WTC11 (cell line): ENCODE measurements at places on chromosomes 3 and 15. TPM values are rescaled to one million over a fixed set of nuclear protein-coding genes. Genes with fewer than 3 reads are reported as not detected.
A peak's percentile ranks its signal among the peaks of the same experiment; 100 is the strongest.

Gene IL16
- total RNA-seq, result 0.41 to 0.61 TPM (median 0.46 TPM) in 3 replicates

Gene COL6A5
- total RNA-seq, result 0.02 to 0.05 TPM in 2 of 3 replicates, not detected in the other

Gene CHRM5
- total RNA-seq, result not detected in 3 replicates

Gene PPARG
- 0.30 to 0.79 TPM (median 0.66 TPM) in 3 replicates for total RNA-seq

Gene ZBTB11
- total RNA-seq, result 12.6 to 13.5 TPM (median 12.7 TPM) in 3 replicates

Gene DNAJA4
- total RNA-seq, result 7.8 to 10.1 TPM (median 9.8 TPM) in 3 replicates

- H3K27ac ChIP-seq, result 0 out of 2 replicates have a peak overlapping the region, but pooled peaks have one; percentile 11
- H3K4me1 ChIP-seq, result peaks cover 22% of the 10 kb centered on the region
- H3K4me3 ChIP-seq, result no peak overlapping the region
- DNase-seq, result no peak
- no peaks in the 10 kb centered on the region for H3K27me3 ChIP-seq
- peaks cover 9% of the 10 kb centered on the region for H3K36me3 ChIP-seq
Measured at GRCh38 chr3:23474580-23475357, 271.6 kb downstream of the UBE2E2 start.

GRCh38 chr3:47954567-47954966 is 61.6 kb downstream of the MAP4 start:
- H3K36me3 ChIP-seq, result peaks cover 7% of the 10 kb centered on the region
- no peak for DNase-seq
- H3K4me3 ChIP-seq, result no peak overlapping the region
- no peak overlapping the region for H3K27ac ChIP-seq

DNA sequence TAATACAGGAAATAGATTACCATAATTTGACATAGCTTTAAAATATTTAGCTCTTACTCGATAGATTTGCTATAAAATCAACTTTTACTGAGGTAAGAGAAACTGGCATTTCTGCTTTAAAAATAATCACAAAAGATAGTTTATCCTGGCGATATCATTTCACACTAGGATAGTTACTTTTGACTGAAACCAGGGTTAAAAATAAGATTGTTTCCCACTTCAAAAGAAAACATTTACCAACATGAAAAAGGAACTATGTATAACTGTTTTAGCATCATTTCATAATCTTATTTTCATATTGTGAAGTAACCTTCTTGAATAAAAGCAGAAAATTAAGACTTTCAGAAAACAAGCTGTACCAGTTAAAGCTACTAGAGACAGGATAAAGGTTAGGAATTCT is 15.3 kb downstream of the PSMD6 start:
- H3K4me1 ChIP-seq, result no peaks in the 10 kb centered on the region
- peaks cover 31% of the 10 kb centered on the region for H3K36me3 ChIP-seq
- no peak overlapping the region for H3K27ac ChIP-seq
- no peaks in the 10 kb centered on the region for H3K27me3 ChIP-seq
- no peak overlapping the region for H3K4me3 ChIP-seq
- no peak for DNase-seq

DNA sequence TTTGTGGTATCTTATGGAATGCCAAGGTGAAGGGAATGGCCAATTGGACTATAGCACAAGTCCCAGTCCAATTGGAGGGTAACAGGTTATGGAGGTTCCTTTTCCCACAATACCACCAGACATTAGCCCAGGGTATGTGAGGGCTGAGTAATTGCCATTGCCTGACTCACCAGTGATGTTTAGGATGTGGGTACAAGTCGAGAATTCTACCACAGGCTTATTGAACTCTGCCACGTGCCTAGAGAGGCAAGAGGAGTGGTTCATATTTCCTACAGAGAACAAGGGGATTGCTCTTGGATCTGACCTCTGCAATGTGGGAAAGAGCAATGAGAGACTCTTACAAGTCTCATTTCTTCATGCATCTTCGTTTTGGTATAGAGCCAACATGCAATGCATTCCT is 85.0 kb upstream of the XCR1 start:
- H3K4me1 ChIP-seq, result peaks cover 32% of the 10 kb centered on the region
- H3K4me3 ChIP-seq, result no peak overlapping the region
- no peaks in the 10 kb centered on the region for H3K36me3 ChIP-seq
- no peaks in the 10 kb centered on the region for H3K27me3 ChIP-seq
- H3K27ac ChIP-seq, result no peak overlapping the region

- peaks cover 3% of the 10 kb centered on the region for H3K27me3 ChIP-seq
- H3K27ac ChIP-seq, result no peak overlapping the region; the same call in 1 of the 2 replicates
- no peak for DNase-seq
- no peaks in the 10 kb centered on the region for H3K4me1 ChIP-seq
- H3K36me3 ChIP-seq, result no peaks in the 10 kb centered on the region
Measured at GRCh38 chr3:50600841-50601591, 10.6 kb downstream of the CISH start.

DNA sequence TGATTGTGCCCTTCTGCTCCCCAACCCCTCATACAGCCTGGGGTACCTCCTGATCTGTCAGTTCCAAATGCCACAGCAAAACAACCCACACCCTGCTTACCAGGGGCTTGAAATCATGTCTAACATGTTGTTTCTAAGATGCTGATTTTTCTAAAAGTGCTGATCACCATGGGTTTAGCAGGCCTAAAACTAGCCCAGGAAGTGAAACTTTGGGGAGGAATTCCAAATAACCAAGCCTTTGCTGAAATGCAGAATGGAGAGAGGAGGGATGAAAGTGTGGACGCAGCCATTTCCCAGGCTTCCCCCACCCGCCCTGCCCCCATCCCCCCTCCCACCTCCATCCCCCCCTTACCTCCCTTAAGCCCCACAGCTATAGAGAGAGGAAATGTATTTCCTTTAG is 2.0 kb upstream of the HRH1 start:
- DNase-seq, result no peak
- H3K27me3 ChIP-seq, result peaks cover 70% of the 10 kb centered on the region
- peaks cover 12% of the 10 kb centered on the region for H3K4me1 ChIP-seq

GRCh38 chr3:171851660-171852058 is 8.5 kb downstream of the TMEM212 start:
- no peak overlapping the region for H3K4me3 ChIP-seq
- H3K4me1 ChIP-seq, result no peaks in the 10 kb centered on the region
- peaks cover 2% of the 10 kb centered on the region; the same call in 1 of the 2 replicates for H3K27me3 ChIP-seq
- DNase-seq, result no peak
- no peak overlapping the region for H3K27ac ChIP-seq

- H3K4me1 ChIP-seq, result peaks cover 11% of the 10 kb centered on the region
- H3K27me3 ChIP-seq, result no peaks in the 10 kb centered on the region
- peak overlapping the region; percentile 99 for H3K27ac ChIP-seq
- H3K4me3 ChIP-seq, result peak overlapping the region; percentile 98
Measured at GRCh38 chr3:9749296-9749644, 482 bp upstream of the OGG1 start.

DNA sequence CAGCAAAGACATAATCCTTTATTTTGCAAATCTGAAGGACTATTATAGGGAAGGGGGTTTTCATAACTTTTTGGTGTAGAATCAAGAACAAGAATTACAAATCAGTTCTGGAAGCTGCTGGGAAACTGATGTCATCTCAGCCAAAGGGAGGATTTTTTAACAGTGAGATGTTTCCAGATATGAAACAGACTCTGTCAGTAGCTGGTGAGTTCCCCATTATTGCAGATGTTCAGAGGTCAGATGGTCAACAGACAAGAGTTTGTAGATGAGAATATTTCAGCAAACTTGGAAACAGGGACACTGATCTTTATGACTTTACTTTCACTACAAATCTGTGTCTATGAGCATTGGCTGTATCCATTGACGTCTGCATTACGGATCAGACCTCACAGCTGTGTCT is 71.9 kb upstream of the LPP start:
- peaks cover 16% of the 10 kb centered on the region for H3K36me3 ChIP-seq
- DNase-seq, result no peak
- H3K4me1 ChIP-seq, result peaks cover 12% of the 10 kb centered on the region
- no peak overlapping the region for H3K4me3 ChIP-seq

DNA sequence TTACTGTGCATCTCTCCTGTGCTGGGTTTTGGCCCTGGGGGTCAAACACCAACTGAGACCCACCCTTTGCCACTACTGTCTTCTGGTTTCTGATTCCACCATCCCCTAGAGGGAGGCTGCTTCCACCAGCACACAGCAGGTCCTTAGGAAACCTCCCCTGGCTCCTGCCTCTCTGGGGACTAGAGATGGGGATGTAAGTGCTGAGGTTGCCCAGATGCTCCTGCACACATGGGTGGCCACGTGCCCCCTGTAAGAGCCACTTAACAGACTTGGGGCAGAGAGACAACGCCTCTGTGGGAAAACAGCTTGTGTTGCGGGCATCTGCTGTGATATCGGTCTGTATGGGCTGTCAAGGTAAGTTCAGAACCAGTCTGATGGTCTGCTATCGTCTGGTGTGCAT is 83.4 kb downstream of the ATP2B2 start:
- H3K27ac ChIP-seq, result no peak overlapping the region
- no peaks in the 10 kb centered on the region for H3K36me3 ChIP-seq
- 0 out of 2 replicates have a peak, but pooled peaks cover 3% of the 10 kb centered on the region for H3K4me1 ChIP-seq
- H3K4me3 ChIP-seq, result no peak overlapping the region

GRCh38 chr15:39583596-39584265 is 2.9 kb downstream of the THBS1 start:
- no peak overlapping the region for H3K27ac ChIP-seq
- H3K4me3 ChIP-seq, result no peak overlapping the region
- H3K27me3 ChIP-seq, result peaks cover 9% of the 10 kb centered on the region
- H3K36me3 ChIP-seq, result peaks cover 61% of the 10 kb centered on the region
- peak; percentile 57 for DNase-seq

- no peaks in the 10 kb centered on the region for H3K4me1 ChIP-seq
- H3K27ac ChIP-seq, result no peak overlapping the region
- H3K36me3 ChIP-seq, result no peaks in the 10 kb centered on the region
- no peaks in the 10 kb centered on the region; the same call in 1 of the 2 replicates for H3K27me3 ChIP-seq
Measured at GRCh38 chr3:182765287-182765686, 28.0 kb upstream of the ATP11B start.

DNA sequence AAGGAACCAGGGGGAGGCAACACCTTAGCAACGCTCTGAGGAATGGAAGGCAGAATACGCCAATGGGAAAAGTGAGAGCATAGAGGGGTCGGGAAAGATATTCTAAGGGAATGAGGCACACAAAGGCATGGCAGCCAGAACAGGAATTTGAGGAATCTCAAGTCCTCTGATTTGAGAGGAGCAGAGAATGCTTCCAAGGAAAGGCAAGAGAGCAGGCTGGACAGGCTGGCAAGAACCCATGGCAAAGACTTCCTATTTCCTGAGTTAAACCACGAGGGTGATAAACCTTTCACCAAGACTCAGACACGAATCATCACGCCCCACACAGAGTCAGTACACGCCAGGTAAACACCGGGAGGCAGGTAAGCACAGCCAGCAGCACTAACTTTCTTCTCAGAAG is 109.8 kb downstream of the IGF2BP2 start:
- DNase-seq, result peak; percentile 28
- H3K36me3 ChIP-seq, result no peaks in the 10 kb centered on the region
- peak overlapping the region; percentile 8; the same call in 1 of the 2 replicates for H3K4me3 ChIP-seq
- no peaks in the 10 kb centered on the region for H3K27me3 ChIP-seq

- peaks cover 7% of the 10 kb centered on the region for H3K27me3 ChIP-seq
- no peak overlapping the region for H3K4me3 ChIP-seq
- H3K27ac ChIP-seq, result no peak overlapping the region
- peaks cover 33% of the 10 kb centered on the region for H3K36me3 ChIP-seq
- no peaks in the 10 kb centered on the region for H3K4me1 ChIP-seq
Measured at GRCh38 chr15:25182736-25183445, 228.1 kb downstream of the SNRPN start.

- H3K4me3 ChIP-seq, result no peak overlapping the region
- no peak for DNase-seq
- peaks cover 64% of the 10 kb centered on the region for H3K4me1 ChIP-seq
- H3K27ac ChIP-seq, result no peak overlapping the region
- no peaks in the 10 kb centered on the region for H3K27me3 ChIP-seq
Measured at GRCh38 chr3:65894126-65894525, 144.6 kb downstream of the MAGI1 start.

DNA sequence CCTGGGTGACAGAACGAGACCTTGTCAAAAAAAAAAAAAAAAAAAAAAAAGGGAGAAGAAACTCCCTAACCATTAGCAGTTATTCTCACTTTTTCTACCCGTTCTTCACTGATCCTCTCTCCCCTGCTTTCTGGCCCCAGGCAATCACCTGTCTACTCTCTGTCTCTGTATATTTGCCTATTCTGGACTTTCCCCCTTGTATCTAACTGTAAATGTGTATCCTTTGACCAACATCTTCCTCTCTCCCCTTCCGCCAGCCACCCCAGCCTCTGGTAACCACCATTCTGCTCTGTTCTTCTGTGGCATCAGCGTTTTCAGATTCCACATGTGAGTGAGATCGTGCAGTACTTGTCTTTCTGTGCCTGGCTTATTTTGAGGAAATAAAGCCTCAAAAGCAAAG is 6.9 kb downstream of the CYFIP1 start:
- H3K4me3 ChIP-seq, result no peak overlapping the region
- peaks cover 11% of the 10 kb centered on the region for H3K27me3 ChIP-seq
- no peak for DNase-seq
- H3K27ac ChIP-seq, result no peak overlapping the region
- peaks cover 7% of the 10 kb centered on the region for H3K36me3 ChIP-seq
